ENCODE measurements at places on chromosomes 6 and 20.
A peak's percentile ranks its signal among the peaks of the same experiment; 100 is the strongest.

DNA sequence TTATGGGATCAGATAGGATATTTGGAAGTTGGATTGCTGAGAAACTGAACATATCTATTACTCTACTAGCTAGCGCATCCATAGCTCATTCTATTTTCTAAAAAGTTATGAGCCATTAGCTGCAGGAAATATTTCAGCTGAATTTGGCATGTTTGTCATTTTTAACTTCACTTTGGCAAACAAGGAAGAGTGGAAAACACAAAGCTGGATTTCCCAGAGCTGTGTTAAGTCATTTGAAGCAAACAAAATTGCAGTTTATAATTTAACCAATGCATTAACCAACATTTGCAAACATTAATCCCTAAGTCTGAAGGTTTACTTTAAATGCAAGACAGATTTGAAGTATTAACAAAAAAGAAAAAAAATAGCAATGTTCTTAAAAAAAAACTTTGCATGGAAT, 1.2 kb downstream of the ALDH8A1 start:
- no peak for DNase-seq

- no peak for DNase-seq
These were observed 6.5 kb upstream of the RREB1 start for GRCh38 chr6:7101290-7101689.

DNA sequence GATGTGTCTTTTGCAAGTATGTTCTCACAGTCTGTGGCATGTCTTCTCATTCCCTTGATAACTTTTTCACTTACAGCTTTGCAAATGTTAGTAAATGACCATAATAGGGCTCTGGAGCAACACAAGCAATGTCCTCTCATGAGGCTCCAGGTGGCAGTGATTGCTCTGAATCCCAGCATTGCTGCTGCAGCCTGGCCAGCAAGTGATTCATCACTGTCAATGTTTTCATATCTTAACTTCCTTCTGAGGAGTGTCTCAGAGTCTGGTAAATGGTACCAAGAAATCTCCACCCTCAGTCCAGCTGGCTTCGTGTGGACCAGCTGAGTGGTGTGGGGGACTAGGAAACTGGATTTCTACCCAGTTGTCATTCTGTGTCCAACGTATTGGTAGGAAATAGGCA, 139.6 kb downstream of the MYLK4 start:
- no peak for DNase-seq

DNA sequence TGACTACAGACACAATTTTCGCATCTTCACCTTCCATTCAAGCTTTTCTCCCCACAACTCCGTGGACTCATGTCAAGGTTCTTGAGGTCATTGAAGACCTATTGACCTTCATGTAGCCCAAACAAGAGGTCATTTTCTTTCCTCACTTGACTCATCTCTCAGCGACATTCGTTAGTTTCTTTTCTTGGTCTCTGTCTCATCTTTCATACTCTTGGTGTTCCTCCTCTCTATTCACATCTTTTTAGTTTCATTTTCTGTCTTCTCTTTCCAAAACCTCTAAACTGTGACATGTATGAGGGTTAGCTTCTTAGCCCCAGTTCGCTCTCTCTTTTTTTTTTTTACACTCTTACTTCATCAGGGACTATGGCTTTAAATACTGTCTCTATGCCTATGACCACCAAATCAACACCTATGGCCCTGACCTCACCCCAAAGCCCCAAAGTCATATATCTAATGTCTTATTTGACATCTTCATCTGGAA, 128.6 kb upstream of the BACH2 start:
- no peak for DNase-seq

- peak; percentile 50 for DNase-seq
These were observed 4.4 kb downstream of the CPNE1 start for GRCh38 chr20:35660122-35660937.

DNA sequence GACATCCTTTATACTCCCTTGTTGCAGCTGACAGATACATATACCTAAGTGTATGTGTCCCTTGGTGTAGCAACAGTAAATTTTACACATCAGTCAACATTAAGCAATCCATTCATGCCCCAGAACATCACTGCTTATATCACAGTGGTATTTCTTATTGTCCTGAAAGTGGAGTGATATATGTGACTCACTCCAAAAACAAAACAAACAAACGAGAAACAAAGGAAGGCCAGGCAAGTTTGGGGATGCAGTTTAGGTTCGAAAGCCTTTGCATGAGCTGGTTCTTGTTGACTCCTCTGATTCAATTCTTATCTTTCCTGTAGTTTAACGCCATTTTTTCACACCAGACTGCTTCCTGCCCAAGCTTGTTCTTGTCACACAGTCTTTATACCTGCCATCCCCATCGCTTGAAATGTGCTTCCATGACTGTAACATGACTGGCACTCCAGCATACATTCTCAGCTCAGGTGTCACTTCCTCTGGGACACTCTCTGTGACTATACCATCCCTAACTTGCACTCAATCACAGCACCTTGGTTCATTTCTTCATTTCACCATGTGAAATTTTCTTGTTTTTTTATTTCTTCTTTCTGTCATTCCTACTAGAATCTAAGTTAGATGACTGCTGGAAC, 125.0 kb upstream of the TSHZ2 start:
- DNase-seq: no peak

Measured in stimulated activated CD4-positive, alpha-beta T cell treated with anti-CD3 and anti-CD28 coated beads, TNF-alpha, amount 100 ng/mL, for 48 hours (primary cell).